Cerebellum (tissue), 4 donors: ENCODE measurements at places on chromosomes 5 and 9.

- no peak for DNase-seq
Measured at GRCh38 chr9:115400796-115401195, 282.8 kb upstream of the TNC start.

- DNase-seq: no peak
Measured at GRCh38 chr5:14146725-14147124, 3.6 kb downstream of the TRIO start.

DNA sequence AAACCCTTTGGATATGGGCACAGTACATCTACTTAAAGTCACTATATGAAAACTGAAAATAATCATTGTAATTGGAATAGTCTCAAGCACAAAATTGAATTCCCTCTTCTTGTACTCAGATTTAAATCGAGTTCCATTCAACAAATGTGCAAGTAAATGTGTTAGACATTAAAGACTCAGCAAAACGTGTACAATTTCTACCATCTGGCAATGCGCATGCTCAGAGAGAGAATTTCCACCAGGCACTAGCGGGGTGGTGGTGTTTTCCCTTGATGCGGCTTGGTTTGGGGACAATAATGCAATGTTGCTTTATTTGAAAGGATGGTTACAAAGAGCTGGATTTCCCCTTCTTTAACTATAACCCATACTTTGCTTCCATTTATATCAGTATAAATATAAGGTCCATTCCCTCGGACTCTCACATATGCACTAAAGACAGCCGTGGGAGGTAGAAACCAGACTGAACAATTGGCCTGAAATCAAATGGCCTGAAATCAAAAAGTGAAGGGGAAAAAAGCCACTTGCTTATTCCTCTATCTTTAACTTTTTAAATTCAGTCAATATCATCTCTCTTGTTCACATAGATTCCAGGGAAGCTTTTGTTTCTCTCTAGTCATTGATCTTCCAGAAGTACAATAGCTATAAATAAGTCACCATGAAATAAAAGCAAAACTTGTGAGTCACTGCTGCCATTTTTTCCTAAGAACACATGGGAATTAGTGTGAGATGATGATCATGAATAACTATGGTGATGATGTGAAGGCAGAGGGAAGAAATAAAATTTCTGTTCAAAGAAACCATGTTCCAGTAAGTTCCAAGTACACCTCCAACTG is 59.2 kb downstream of the ADAMTS12 start:
- DNase-seq: no peak

DNA sequence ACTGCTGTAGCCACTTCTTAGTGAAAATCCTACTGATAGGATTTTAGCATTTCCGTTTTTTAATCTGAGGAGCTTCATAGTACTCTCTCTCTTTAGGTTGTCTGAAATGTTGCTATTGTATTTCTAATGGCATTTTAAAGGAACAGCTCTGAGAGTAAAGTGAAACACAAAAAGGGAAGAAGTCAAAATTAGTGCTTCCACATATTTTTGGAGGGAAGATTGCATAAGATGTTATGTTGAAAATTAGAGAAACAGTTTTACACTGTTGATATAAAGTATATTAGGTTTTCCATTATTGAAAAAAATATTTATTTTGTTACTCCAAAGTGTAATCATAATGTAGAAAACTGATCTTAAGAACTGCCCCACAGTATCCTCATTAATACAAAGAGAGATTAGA is 525.1 kb downstream of the TAF11L14 start:
- no peak for DNase-seq
